NCI-H2107 (cell line): ENCODE measurements at places on chromosomes 1 and 21.

DNA sequence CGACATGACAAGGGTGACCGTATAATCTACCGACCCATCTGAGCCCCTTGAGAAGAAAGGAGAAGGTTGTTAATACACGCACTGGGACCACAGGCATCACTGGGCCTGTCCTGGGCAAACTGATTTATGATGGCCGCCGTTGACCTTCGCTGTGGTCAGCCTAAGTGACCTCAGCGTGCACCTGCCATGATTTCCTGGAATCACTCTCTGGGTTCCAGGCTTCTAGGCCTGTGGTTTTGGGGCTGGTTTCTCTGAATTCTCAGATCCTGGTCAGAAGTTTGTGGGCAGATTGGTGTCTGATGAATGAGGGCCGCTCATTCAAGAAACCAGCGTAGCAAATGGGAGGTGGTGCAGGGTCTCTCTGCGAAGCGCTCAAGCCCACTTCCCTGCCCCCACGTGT, 64.0 kb downstream of the SIK1 start:
- no peak for DNase-seq

DNA sequence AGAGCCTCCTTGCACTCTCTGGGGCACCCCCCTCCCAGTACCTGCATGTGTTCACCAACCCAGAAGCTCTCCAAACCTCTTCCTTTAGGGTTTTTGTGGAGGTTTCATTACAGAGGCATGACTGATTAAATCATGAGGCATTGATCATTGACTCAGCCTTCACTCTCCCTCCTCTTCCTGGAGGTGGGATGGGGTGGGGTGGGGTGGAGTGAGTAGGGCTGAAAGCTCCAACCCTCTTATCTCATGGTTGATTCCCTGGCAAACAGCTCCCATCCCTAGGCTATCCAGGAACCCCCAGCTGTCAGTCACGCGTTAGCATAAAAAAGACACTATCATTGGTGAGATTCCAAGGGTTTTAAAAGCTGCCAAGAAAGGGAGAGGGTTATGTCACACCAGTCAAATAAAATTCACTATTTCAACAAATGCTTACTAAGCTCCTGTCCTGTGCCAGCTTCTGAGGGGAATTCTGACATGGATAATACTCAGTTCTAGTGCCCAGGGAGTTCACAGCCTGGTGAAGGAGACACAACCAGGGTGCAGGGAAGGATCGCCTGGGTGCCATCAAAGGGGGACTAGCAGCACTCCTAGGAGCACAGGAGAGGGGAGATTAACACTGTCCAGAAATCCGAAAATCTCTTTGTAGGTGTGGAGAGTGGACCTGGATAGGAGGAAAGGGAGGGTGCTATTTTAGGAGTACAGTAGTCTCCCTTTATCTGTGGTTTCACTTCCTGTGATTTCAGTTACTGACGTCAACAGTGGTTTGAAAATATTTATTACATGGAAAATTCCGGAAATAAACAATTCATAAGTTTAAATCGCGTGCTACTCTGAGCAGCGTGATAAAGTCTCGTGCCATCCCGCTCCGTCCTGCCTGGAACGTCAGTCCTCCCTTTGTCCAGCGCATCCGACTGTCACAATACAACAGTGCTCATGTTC, 6.8 kb upstream of the IL24 start:
- no peak for DNase-seq

GRCh38 chr1:232980986-232981560, 30.7 kb downstream of the NTPCR start:
- no peak for DNase-seq

DNA sequence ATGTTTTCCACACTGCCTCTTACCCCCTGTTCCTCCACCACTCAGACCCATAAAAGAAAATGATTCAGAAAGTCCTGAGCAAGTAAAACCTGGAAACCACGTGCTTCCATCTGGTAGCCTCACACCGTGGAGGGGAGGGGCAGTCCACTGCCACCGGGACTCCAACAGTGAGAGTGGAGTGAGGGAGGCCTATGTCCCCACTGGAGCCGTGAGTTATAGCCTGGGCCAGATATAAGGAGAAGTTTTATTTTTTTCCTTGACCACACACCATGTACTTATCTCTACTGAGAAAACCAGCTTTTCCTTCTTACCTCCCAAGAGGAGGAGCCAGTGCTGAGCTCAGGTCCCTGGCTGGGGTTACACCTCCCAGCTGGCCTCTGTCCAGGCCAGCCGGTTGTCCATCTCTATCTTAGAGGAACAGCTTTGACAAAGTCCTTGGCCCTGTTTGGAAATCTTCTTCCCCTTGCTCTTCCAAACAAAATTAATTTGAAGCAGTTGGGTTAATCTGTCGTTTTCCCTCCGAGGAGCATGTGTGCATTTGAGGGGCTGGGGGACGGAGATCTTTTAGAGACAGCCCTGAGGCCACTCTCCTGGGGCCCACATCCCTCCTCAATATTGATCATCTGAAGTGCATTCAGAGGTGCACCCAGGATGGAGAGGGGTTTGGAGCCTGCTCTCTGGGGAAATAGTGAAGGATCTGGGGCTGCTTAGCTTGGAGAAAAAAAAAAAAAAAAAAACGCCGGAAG, 49.1 kb upstream of the SERBP1 start:
- DNase-seq, result no peak

GRCh38 chr1:51906306-51907078, 28.0 kb upstream of the NRDC start:
- no peak for DNase-seq

DNA sequence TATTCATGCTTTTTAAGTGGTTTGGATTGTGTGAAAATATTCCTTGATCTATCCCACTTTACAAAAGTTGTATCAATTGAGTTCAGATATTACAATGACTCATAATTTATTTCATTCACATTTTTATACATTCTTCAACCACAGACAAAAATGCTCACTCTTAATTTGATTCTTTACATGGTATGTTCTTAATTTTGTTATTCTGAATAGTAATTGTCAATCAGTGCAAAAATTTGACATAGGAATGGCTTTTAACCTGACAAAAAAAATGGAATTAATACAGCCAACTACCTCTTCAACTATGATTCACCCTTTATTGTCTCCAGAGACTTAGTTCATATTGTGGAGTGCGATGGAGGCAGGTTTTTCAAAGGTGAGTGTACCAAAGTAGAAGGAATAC, 1002.4 kb upstream of the ADGRL4 start:
- no peak for DNase-seq

DNA sequence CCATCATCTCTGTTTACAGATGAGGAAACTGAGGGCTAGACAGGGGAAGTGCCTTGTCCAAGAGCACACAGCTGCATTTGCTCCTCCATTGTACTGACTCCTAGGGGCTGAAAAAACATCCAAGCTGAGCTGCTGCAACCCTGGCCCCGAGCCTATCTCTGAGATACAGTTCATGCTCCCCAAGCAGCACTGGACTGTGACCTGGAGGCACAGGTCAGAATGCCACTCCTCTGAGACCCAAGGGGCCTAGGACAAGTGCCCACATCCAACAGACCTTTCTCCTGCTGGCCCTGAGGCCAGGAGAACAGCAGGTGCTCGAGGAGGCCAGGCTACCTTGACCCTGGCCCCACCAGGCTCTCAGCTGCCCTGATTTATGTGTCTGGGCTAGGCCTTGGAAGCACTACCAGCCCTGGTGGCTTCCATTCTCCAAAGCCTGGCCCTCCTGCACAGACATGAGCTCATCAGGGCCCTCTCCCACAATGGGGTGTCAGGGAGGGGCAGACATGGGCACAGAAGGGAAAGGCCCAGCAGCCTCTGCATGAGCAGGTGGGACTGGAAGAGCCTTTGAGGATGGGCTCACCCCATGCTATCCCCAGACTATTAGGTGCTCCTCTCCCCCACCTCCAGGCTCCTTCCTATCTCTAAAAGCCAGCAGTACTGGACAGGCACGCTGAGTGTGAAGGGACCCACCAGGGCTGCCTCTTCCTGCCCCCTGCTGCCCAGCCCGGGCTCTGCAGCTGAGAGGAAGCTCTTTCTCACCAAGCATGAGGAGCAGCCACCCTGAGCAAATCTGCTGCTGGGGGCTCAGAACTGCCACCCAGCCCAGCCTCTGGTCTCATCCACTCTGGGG, 18.8 kb downstream of the ADGRB2 start:
- DNase-seq, result peak; percentile 34

GRCh38 chr1:39623053-39623452, 16.4 kb downstream of the HEYL start:
- no peak for DNase-seq

DNA sequence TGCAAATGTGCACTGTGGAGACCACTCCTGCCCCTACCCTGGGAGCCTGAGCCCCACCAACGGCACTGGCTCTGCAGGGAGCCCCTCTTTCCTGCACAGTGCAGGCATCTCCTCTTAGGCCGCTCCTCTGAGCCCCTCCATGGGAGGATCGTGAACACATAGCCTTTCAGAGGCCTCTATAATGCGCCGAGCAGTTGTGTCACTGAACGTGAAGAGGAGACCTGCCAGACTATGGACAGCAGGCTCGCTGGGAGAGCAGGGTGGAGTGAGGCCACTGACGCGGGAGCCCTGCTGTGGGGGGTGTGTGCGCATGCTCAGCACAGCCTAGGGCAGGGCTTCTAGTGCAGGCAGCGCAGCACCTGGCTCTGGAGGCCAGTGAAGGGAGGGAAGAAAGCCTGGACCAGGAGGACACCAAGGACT, 151.3 kb upstream of the COL6A1 start:
- peak; percentile 80 for DNase-seq

DNA sequence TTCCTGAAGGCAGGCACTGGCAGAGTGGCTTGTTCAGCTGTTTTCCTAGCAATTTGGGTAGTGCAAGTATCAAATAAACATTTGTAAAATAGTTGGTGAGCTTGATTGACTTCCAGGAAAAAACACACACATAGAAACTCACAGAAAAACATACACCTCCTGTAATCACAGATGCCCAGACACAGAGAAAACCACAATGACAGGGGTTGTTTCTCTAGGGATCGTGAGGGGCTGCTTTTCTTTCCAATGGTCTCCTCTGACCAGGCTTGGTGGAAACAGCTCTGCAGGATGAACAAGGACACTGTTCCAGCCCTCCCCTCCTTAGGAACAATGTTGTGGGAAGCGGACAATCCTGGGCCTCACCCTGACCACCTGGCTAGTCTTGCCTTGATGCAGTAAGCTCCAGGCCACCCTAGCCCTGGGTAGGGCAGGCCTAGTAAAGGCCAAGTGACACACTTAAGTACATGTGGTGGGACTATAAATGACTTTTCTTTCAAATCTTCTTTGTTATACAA, 142.5 kb upstream of the HMGB4 start:
- DNase-seq, result no peak

DNA sequence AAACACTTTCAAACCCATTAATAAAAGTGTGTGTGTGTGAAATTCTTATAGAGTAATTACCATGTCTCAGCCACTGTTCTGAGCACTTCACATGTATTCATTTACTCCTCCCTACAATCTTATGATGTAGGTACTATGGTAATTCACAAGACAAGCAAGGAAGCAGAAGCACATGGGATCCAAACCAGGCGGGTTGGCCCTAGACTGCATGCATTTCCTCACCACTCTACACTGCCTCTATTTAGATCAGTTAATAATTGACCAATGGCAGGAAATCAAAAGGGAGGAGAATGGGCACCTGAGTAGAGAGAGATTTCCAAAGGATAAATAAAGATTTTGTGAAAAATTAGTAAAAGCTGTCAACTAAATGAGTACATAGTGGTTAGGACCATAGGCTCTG, 15.7 kb downstream of the MAP3K21 start:
- DNase-seq, result no peak
